ENCODE measurements at places on chromosomes 1 and 21.
A peak's percentile ranks its signal among the peaks of the same experiment; 100 is the strongest.

DNA sequence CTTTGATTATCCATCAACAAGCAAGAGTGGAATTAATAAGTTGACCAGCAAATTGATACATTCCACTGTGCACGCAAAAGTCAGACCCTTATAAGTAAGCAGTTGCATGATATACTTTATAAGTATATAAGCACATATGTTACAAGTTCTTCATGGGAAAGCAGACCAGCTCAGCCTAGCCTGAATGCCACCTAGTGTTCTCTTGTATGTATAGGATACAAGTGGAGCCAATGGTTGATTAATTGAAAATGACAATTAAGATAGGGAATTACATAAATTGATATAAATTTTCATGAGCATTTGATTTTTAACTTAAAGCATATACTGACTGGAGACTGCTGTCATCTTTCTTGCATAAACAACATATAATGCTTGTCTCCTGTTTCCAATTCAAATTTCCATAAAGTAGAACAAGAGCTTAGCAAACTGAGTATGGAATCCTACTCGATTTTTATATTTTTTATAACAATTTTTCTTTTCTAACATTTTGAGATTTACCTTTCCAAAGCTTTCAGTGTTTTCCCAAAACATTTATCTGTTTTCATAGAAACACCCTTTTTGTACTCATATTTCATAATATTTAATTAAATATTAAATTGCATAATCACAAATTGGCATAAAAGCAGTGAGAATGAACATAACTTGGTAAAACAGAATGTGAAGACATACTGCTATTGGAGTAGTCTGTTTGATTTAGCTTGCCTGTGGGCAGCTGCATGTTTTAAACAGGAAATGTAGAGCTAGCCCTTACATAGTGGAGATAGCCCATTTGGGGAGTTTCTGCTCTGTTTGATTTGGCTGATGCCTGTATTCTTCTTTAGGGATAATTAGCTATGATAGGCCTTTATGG lies 62.8 kb downstream of the MAGI3 start:
- no peak overlapping the region for H3K27ac ChIP-seq
- H3K36me3 ChIP-seq, result no peaks in the 10 kb centered on the region
- DNase-seq, result peak; percentile 32
- H3K27me3 ChIP-seq, result no peaks in the 10 kb centered on the region
- H3K4me3 ChIP-seq, result no peak overlapping the region
- H3K4me1 ChIP-seq, result no peaks in the 10 kb centered on the region

GRCh38 chr1:89529196-89529595 lies 4.6 kb downstream of the LRRC8B start:
- peaks cover 43% of the 10 kb centered on the region for H3K4me1 ChIP-seq
- no peak for DNase-seq
- H3K27me3 ChIP-seq, result no peaks in the 10 kb centered on the region
- H3K27ac ChIP-seq, result no peak overlapping the region
- peaks cover 41% of the 10 kb centered on the region for H3K36me3 ChIP-seq

DNA sequence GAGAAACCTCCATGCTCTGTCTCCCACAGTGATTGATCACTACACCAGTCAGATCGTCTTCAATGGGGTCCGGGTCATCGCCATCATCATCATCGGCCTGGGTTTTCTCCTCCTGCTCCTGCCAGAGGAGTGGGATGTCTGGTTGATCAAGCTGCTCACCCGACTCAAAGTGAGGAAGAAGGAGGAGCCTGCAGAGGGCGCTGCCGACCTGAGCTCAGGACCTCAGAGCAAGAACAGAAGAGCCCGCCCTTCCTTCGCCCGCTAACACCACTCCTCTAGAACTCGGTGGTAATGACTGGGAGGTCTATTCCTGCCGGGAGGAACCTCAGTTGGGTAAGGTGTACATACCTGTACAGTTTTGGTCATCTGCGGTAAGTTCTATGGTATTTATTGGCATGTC lies 50.3 kb upstream of the COA6 start:
- peaks cover 30% of the 10 kb centered on the region for H3K4me1 ChIP-seq
- no peak overlapping the region for H3K27ac ChIP-seq
- no peaks in the 10 kb centered on the region for H3K36me3 ChIP-seq
- DNase-seq, result peak; percentile 85
- H3K4me3 ChIP-seq, result no peak overlapping the region

- H3K36me3 ChIP-seq, result no peaks in the 10 kb centered on the region
- no peak overlapping the region for H3K4me3 ChIP-seq
- DNase-seq, result peak; percentile 67
- H3K27me3 ChIP-seq, result peaks cover 7% of the 10 kb centered on the region
- H3K27ac ChIP-seq, result no peak overlapping the region
- no peaks in the 10 kb centered on the region for H3K4me1 ChIP-seq
Observed at GRCh38 chr21:30831194-30831765, 1.7 kb upstream of the KRTAP7-1 start.

- H3K27ac ChIP-seq, result no peak overlapping the region
- H3K4me3 ChIP-seq, result no peak overlapping the region
- H3K27me3 ChIP-seq, result no peaks in the 10 kb centered on the region
- no peak for DNase-seq
Observed at GRCh38 chr1:214352838-214353237, 71.9 kb downstream of the SMYD2 start.

DNA sequence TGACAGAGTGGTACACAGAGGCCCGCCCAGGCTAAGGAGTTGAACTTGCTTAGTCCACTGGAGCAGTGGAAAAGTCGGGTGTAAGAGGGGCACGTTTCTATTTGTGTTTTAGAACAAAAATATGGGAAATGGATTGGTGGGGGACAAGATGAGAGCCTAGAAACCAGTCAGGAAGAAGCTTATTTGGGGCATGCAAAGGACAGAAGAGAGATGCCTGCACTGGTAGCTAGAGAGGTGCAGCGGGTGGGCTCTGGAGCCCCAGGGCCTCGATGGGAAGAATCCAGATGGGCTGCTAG lies 1.2 kb upstream of the LIN9 start:
- no peak for DNase-seq
- no peaks in the 10 kb centered on the region for H3K36me3 ChIP-seq
- peak overlapping the region; percentile 83 for H3K4me3 ChIP-seq
- H3K27me3 ChIP-seq, result peaks cover 12% of the 10 kb centered on the region

GRCh38 chr1:2323451-2323974 lies 67.8 kb downstream of the MORN1 start:
- no peak overlapping the region for H3K27ac ChIP-seq
- no peaks in the 10 kb centered on the region for H3K36me3 ChIP-seq
- no peak overlapping the region for H3K4me3 ChIP-seq
- no peaks in the 10 kb centered on the region for H3K4me1 ChIP-seq

GRCh38 chr1:115211071-115211745 lies 121.9 kb upstream of the TSPAN2 start:
- no peak for DNase-seq
- H3K27me3 ChIP-seq, result peaks cover 6% of the 10 kb centered on the region
- no peak overlapping the region for H3K27ac ChIP-seq

DNA sequence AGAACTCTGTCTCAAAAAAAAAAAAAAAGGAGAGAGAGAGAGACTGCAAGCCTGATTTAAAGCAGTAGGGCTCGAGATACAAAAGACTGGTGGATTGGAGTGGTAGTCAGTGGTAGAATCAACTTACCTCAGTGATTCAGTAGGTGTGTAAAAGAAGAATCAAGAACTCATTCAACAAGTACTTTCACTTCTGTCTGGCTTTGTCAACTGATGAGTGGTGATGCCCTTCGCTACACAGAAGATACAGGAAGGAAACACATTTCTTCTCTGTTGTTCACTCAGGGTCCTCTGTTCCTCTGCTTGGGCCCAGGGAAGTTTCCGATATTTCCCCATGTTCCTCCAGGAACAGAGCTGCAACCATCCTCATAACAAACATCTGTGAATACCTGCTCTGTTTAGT lies 68.6 kb upstream of the COG2 start:
- H3K36me3 ChIP-seq, result no peaks in the 10 kb centered on the region
- no peak for DNase-seq
- H3K4me1 ChIP-seq, result peaks cover under 1% of the 10 kb centered on the region
- H3K27ac ChIP-seq, result no peak overlapping the region

- no peaks in the 10 kb centered on the region for H3K4me1 ChIP-seq
- no peak overlapping the region for H3K27ac ChIP-seq
- no peaks in the 10 kb centered on the region for H3K27me3 ChIP-seq
- H3K4me3 ChIP-seq, result no peak overlapping the region
- DNase-seq, result no peak
Observed at GRCh38 chr1:50659107-50659662, 235.9 kb upstream of the DMRTA2 start.

- peak; percentile 10 for DNase-seq
- H3K36me3 ChIP-seq, result no peaks in the 10 kb centered on the region
- no peak overlapping the region for H3K27ac ChIP-seq
- H3K4me1 ChIP-seq, result peaks cover 8% of the 10 kb centered on the region
- no peak overlapping the region for H3K4me3 ChIP-seq
- H3K27me3 ChIP-seq, result peaks cover 12% of the 10 kb centered on the region
Observed at GRCh38 chr1:30286988-30287839, 436.2 kb downstream of the MATN1 start.

GRCh38 chr1:183087001-183087400 lies 63.8 kb downstream of the LAMC1 start:
- no peaks in the 10 kb centered on the region for H3K4me1 ChIP-seq
- no peak for DNase-seq
- H3K36me3 ChIP-seq, result no peaks in the 10 kb centered on the region
- peaks cover 4% of the 10 kb centered on the region for H3K27me3 ChIP-seq
- H3K4me3 ChIP-seq, result no peak overlapping the region

- no peak overlapping the region for H3K4me3 ChIP-seq
- H3K36me3 ChIP-seq, result peaks cover 2% of the 10 kb centered on the region
- H3K27ac ChIP-seq, result no peak overlapping the region
- peak; percentile 90 for DNase-seq
Observed at GRCh38 chr21:45592208-45592619, 50.0 kb upstream of the SLC19A1 start.

DNA sequence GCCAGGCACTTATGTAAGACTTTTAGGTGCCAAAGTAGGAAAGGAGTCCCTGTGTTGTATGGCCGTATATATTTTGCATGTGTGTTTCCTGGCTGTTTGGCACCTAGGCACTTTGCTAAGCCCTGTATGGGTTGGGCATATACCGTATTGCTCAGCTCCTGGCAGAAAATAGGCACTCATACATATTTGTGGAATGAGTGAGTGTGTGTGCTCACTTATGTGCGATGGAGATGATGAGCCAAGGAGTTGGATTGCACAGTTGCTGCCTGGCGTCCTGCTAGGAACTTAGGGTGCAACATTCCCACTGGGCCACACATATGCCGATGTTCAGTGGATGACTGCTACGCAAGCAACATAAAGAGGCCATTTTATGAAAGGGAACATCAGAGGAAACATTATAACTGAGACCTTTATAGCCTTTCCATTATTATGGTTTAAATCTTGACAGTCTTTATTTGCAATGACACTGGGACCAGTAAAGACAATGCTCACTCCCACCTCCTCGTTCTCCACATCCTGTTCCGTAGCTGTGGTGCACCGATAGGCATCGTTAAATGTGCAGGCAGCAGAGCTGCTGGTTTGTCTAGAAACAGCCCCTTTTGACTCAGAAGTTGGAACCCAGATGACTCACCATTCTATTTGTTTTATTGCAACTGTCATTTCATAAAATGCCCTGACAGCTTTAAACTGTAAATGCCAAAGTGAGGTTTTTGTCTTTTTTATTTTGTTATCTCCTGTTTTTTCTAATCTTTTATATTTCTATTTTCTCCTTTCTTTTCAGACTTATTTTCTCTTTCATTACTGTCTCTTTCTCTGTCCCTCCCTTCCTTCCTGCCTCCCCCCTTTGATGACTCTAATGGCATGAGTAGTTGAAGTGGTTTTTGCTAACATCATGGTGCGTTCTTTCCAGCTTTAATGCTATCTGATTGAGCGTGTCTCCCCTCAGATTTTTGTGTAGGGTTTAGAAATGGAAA lies 36.1 kb downstream of the PEX14 start:
- DNase-seq, result peak; percentile 92
- no peaks in the 10 kb centered on the region for H3K36me3 ChIP-seq
- peaks cover 76% of the 10 kb centered on the region for H3K4me1 ChIP-seq

GRCh38 chr1:7690496-7691182 lies 80.5 kb upstream of the VAMP3 start:
- H3K27me3 ChIP-seq, result peaks cover 8% of the 10 kb centered on the region
- no peak overlapping the region for H3K27ac ChIP-seq
- no peak overlapping the region for H3K4me3 ChIP-seq
- H3K4me1 ChIP-seq, result no peaks in the 10 kb centered on the region
- no peak for DNase-seq

DNA sequence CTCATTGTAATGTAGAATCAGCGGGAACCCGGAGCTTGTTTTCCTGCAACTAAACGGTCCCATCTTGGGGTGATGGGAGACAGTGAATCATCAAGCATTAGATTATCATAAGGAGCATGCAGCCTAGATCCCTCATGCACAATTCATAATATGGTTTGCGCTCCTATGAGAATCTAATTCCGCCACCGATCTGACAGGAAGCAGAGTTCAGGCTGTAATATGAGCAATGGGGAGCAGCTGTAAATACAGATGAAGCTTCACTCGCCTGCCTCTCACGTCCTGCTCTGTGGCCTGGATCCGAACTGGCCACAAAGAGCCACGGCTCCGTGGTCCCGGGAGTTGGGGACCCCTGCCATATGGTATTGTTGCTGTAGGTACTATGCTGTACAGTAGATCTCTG lies 1.6 kb downstream of the IFI44 start:
- DNase-seq, result peak; percentile 35
- peak overlapping the region; percentile 84 for H3K27ac ChIP-seq
- peak overlapping the region; percentile 76 for H3K4me3 ChIP-seq
- H3K27me3 ChIP-seq, result no peaks in the 10 kb centered on the region
- H3K4me1 ChIP-seq, result peaks cover 48% of the 10 kb centered on the region
- peaks cover 38% of the 10 kb centered on the region for H3K36me3 ChIP-seq

- no peaks in the 10 kb centered on the region for H3K36me3 ChIP-seq
- H3K4me1 ChIP-seq, result peaks cover 51% of the 10 kb centered on the region
- H3K27ac ChIP-seq, result no peak overlapping the region
Observed at GRCh38 chr1:236002025-236002390, 62.9 kb downstream of the NID1 start.

DNA sequence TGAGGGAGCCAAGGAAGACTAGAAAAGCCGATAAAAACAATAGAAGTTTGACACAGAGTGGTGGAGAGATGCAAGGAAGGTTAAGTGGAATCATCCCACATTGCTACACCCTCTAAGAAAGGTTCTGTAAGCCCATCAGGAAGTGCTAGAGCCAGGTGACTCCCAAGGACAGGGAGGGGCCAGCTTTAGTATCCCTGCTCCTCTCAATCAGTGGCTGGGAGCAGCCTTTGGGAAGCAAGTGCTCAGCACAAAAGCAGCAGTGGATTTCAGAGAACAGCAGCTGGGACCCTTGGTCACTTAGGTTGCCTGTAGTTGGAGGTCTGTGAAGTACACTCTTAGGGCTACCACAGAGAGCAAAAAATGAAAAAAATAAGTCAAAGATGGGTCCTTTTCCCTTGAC lies 42.5 kb downstream of the NME7 start:
- H3K4me1 ChIP-seq, result peaks cover 24% of the 10 kb centered on the region
- H3K4me3 ChIP-seq, result no peak overlapping the region
- peaks cover 13% of the 10 kb centered on the region for H3K36me3 ChIP-seq
- H3K27me3 ChIP-seq, result no peaks in the 10 kb centered on the region
- no peak for DNase-seq

GRCh38 chr1:51644533-51645197 lies 27.8 kb downstream of the OSBPL9 start:
- H3K27me3 ChIP-seq, result no peaks in the 10 kb centered on the region
- no peak overlapping the region for H3K27ac ChIP-seq
- no peak for DNase-seq
- H3K4me1 ChIP-seq, result peaks cover 4% of the 10 kb centered on the region
- H3K4me3 ChIP-seq, result no peak overlapping the region

Data from activated CD4-positive, alpha-beta T cell treated with anti-CD3 and anti-CD28 coated beads for 36 hours (primary cell).